ENCODE measurements at places on chromosomes 5 and 9.

- no peak for DNase-seq
Observed at GRCh38 chr5:93107805-93108520, 473.1 kb downstream of the NR2F1-AS1 start.

GRCh38 chr5:179370490-179371120 is 25.3 kb upstream of the ADAMTS2 start:
- no peak for DNase-seq

GRCh38 chr5:120239086-120239485 is 225.0 kb upstream of the PRR16 start:
- DNase-seq: no peak

GRCh38 chr9:131018621-131019020 is 9.6 kb downstream of the LAMC3 start:
- DNase-seq: no peak

DNA sequence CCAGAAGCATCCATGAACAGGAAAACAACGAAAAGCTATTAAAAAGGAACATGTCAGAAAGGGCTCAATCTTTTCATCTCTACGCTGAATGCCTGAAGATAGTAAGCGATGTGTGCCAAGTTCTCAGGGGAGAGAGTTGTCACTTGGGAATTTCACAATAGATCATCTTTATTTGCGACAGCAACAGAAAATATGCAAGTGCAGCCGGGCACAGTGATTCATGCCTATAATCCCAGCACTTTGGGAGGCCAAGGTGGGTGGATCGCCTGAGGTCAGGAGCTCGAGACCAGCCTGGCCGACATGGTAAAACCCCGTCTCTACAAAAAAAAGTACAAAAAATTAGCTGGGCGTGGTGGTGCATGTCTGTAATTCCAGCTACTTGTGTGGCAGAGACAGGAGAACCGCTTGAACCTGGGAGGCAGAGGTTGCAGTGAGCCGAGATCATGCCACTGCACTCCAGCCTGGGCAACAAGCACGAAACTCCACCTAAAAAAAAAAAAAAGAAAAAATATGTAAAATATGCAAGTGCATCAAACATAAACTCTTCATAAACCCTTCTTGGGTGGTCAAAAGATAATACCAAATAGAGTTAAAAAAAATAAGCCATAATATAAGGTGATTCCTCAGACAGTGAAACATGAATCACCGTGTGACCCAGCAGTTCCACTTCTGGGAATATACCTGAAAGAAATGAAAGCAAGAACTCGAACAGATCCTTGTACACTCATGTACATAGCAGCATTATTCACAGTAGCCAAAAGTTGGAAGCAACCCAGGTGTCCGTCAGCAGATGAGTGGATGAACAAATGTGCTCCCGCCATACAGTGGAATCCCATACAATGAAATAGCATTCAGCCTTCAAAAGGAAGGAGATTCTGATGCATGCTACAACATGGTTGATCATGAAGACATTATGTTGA is 16.2 kb downstream of the SFXN1 start:
- DNase-seq: no peak

- DNase-seq: no peak
Observed at GRCh38 chr5:135578305-135578684, 496 bp downstream of the CXCL14 start.

DNA sequence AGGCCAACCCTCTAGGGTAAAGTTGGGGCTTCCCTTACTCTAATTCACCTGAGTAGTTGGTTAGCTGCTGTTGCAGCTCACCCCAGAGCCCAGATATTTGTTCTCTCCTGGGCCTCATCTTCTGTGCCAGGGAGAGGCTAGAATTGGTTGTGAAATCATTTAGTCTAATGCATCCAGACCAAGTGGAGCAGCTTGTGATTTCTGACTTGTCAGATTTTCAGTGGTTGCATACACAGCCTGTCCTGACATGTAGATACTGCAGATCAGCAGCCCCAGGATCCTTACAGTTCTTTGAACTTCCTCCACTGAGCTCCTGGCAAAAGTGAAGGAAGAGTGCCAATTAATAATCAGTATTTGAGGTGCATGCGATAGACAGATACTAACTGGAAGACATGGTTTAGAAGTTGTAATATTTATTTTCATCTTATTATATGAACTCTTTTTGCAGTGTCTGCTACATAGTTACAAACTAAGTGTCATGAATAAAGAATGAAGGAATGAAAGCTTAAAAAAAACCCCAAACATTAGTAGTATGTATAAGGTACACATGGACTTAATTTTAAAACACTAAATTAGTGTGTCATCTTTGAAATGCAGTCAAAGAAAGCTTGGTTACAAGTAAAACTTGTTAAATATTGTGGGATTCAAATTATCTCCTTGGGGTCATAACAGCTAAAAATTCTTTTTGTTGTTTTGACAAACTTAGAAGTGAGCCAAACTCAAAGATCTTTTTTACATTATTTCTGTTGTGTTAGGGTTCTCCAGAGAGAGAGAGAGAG is 128.5 kb downstream of the VPS13A start:
- DNase-seq: no peak

DNA sequence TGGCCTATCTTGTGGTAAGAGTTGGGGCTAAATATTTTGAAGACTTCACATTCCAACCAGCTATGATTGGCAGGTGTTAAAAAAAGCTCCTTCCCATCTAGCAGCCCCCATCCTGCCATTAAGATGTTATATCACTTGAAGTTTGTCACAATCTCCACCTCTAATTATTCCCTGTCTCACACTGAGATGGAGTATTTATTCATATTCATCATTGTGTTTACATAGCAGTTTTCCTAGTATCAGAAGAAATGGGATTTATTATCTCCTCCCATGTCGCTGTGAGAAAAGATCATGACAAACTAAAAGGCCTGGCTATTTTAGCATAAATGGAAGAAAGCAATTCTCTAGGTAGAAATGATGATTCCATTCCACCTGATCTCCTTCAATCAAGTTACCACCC is 653.6 kb downstream of the GABRG2 start:
- no peak for DNase-seq

GRCh38 chr5:76838481-76839261 is 11.1 kb upstream of the S100Z start:
- peak; percentile 24 for DNase-seq

DNA sequence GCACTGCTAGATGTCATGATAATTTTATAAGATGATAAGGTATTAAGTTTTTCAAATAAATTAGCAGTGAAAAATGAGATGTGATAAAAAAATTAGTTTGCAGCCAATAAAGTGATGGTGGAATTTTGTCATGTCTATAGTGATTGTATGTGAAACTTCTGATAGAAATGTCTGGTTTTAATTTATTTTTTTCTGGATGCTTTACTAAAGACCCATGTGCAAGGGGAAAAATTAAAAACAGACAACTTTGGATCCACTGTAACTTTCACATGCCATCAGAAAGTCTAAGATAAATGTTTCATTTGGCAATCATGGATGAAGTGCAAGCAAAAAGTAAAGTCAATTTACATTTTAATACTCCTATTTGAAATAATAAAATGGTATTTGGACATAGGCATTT is 4.4 kb upstream of the NDUFS4 start:
- DNase-seq: no peak

DNA sequence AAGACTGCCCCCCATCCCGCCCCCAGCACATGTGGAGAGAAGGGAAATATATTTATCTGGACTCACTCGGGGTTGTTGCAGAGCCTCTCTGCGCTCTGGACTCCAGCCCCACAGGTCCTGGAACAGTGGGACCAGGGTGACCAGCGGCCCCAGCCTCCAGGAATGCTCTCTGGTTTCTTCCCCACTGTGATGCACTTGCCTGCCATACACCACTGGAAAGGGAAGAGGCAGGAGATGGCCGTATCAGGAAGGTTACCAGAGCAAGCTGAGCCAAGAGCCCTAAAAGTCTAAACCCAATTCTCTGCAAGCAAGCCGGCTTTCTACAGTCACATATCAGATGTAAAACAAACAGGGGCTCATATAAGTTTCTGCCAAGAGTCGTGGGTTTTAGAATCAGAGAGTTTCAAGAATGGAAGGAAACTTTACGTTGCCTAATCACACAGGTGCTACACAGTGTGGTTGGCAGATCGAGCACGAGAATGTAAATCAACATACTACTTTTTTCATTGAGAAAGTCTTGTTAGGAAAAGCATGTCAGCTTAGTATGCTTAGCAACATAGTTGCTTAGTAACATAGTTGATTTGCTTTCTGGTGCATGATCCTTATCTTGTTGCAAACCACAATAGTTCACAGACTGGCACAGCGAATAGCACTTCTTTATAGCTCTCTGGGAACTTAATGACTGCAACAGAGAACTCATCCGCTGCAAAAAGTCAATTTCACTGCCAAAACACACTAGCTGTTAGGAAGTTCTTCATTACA is 201.2 kb downstream of the TARS1 start:
- DNase-seq: peak; percentile 94

GRCh38 chr5:132264546-132265335 is 7.2 kb downstream of the PDLIM4 start:
- no peak for DNase-seq

GRCh38 chr9:5922192-5922591 is 31.5 kb downstream of the MLANA start:
- no peak for DNase-seq

DNA sequence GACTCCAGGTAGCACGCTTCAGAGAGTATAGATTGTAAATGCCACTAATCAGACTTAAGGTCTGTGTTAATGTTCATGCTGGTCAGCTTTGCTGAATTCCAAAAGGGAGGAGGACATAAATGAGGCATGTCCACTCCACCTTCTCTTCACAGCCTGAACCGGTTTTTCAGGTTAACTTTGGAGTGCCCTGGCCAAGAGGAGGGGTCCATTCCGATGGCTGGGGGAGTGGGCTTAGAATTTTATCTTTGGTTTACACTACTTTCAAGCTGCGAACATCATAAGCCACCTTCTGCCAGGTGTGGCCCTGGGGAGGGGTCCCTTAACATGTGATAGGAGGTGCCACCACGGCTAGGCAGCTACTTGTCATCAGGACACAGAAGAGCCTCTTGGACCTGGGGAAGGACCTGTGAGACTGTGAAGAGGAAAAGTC is 24.2 kb downstream of the ABO start:
- no peak for DNase-seq

- no peak for DNase-seq
Observed at GRCh38 chr5:179408611-179409010, 63.4 kb upstream of the ADAMTS2 start.

GRCh38 chr5:168120401-168121137 is 170.9 kb upstream of the WWC1 start:
- no peak for DNase-seq

GRCh38 chr5:133340002-133340755 is 272.2 kb downstream of the FSTL4 start:
- no peak for DNase-seq

- DNase-seq: peak; percentile 23
Observed at GRCh38 chr9:100011062-100011681, 87.6 kb downstream of the ERP44 start.

GRCh38 chr9:131473891-131474290 is 28.8 kb upstream of the POMT1 start:
- DNase-seq: no peak

DNA sequence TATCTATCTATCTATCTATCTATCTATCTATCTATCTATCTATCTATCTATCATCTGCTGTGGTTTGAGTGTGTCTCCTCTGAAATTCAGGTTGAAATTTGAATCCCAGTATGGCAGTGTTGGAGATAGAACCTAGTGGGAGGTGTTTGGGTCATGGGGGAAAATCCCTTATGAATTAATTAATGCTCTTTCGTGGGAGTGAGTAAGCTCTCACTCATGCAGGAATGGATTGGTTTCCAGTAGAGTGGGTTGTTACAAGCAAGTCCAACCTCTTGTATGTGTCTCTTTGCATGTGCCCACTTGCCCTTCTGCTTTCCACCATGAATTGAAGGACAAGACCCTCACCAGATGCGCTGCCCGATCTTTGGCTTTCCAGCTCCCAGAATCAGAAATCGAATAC is 113.0 kb downstream of the ANXA1 start:
- DNase-seq: no peak

DNA sequence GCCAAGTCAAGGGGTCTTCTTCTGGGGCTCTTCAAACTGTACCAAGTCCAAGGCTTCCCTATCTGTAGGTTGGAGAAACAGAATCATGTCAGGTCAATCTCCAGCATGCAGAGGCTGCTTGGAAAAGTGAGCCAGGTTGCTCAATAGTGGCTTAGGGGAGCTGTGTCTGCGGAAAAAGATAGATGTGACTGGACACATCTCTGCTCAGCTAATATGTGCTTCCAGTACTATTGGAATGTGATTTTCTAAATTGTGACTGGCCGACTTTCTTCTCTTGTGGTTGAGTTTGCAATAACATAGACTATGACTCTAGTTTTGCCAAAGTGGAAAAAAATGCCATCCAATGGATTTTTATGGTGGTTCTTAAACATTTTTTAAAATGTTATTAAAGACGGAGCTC is 136.7 kb downstream of the BOD1 start:
- DNase-seq: no peak

DNA sequence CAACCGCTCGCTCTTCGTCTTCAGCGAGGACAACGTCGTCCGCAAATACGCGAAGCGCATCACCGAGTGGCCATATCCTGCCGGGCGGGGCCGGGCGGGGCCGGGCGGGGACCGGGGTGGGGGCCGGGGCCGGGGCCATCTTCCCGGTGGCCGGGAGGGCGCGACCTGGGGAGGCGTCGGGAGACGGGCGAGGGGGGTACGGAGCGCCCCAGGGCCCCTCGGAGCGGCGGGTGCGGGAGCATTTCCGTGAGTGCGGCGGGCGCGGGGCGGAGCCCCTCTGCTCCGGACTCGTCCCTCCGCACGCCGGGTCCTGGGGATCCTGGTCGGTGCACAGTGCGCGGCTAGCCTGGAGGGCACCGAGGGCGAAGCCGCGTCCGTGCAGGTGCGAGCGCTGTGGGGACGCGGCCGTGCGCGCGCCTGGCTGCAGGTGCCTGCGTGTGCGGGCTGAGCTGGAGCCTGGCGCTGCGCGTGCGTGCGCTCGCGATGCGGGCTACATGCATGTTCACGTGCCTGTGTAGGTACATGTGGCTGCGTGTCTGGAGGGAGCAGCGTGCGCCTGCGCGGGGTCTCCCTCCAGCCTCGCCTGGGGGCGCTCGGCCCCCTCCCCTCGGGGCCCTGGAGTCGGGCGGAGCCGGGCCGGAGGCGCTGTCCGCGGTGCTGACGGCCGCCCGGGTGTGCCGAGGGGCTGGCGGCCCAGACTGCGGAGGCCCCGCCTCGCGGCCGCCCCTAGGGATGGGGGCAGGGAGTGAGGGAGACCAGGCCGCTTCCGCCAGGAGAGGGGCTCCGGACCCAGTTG is 762 bp downstream of the CACNA1B start:
- peak; percentile 0 for DNase-seq

DNA sequence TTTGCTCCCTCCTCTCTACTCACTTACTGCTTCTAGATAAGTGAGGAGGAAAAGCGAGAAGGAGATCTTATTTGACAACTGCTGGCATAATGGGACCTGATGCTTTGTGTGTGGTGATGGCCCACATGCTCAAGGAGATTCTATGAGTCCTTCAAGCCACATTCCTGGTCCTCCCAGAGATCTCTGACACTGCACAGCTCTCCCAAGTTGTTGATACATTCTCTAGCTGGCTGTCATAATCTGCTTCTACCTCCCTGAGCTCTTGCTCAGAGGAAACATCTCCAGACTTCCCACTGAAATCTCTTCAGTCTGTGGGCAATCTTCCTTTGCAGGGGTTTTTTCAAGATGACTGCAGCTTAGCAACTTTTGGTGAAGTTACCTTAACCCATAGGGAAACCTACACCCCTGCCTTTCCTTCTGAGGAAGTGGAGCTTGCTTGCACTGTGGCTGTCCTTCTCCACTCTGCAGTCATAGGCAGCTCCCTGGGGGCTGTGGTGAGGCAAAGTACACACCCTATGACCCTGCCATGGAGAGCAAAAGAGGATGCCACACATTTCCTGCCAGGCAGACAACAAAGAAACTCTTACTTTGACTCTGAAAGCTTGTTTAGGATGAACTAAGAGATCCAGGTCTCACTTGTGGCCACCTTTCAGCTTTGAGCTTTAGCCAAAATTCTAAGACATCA is 163.8 kb downstream of the TMEM38B start:
- no peak for DNase-seq

Measured in retinal pigment epithelial cell (primary cell).